ENCODE measurements at places on chromosomes 7 and 10. TPM values are rescaled to one million over a fixed set of nuclear protein-coding genes. Genes with fewer than 3 reads are reported as not detected.

The TMEM176A gene
- not detected for total RNA-seq

The CRHR2 gene
- 2.8 TPM for total RNA-seq

The VIPR2 gene
- total RNA-seq: 0.63 TPM

The CYP3A4 gene
- total RNA-seq: not detected

The CYP2W1 gene
- total RNA-seq: not detected

The NANOS1 gene
- 2.8 TPM for total RNA-seq

The DPP6 gene
- 88.6 TPM for total RNA-seq

The FBXL13 gene
- 5.6 TPM for total RNA-seq

The WNT8B gene
- total RNA-seq: 0.31 TPM

The APBB1IP gene
- total RNA-seq: 1.3 TPM

The CPXM2 gene
- total RNA-seq: 0.31 TPM

The CCDC146 gene
- total RNA-seq: 23.5 TPM

All from parietal lobe (tissue), 2 donors.